ENCODE measurements at places on chromosomes 7 and 10. TPM values are rescaled to one million over a fixed set of nuclear protein-coding genes. Genes with fewer than 3 reads are reported as not detected.

- DNase-seq = no peak
- H3K27ac ChIP-seq = no peak overlapping the region
- no peaks in the 10 kb centered on the region for H3K27me3 ChIP-seq
- no peak overlapping the region for H3K4me3 ChIP-seq
- H3K36me3 ChIP-seq = no peaks in the 10 kb centered on the region
Measured at GRCh38 chr10:25065761-25066476, 49.5 kb downstream of the THNSL1 start.

Gene ELFN1
- 0.96 TPM for total RNA-seq

- peak overlapping the region; percentile 71 for H3K27ac ChIP-seq
- DNase-seq = peak; percentile 23
- no peaks in the 10 kb centered on the region for H3K36me3 ChIP-seq
- peaks cover 10% of the 10 kb centered on the region for H3K4me1 ChIP-seq
- no peaks in the 10 kb centered on the region for H3K27me3 ChIP-seq
Measured at GRCh38 chr10:33901166-33901565, 566.7 kb upstream of the NRP1 start.

Gene C10orf105
- total RNA-seq = not detected

- no peaks in the 10 kb centered on the region for H3K4me1 ChIP-seq
- H3K4me3 ChIP-seq = no peak overlapping the region
- H3K36me3 ChIP-seq = no peaks in the 10 kb centered on the region
- H3K27ac ChIP-seq = no peak overlapping the region
Measured at GRCh38 chr7:9302436-9302835, 869.0 kb downstream of the NXPH1 start.

- no peaks in the 10 kb centered on the region for H3K36me3 ChIP-seq
- DNase-seq = peak; percentile 53
- no peaks in the 10 kb centered on the region for H3K4me1 ChIP-seq
Measured at GRCh38 chr7:90595801-90596670, at the start of gene CDK14. TSS of gene CDK14 (plus strand) at chr7:90596321. CDS start at chr7:90596628, 307 bp downstream.

- no peak overlapping the region for H3K27ac ChIP-seq
- H3K4me3 ChIP-seq = no peak overlapping the region
- no peaks in the 10 kb centered on the region for H3K4me1 ChIP-seq
- H3K36me3 ChIP-seq = no peaks in the 10 kb centered on the region
Measured at GRCh38 chr7:18903695-18904094, 213.7 kb downstream of the TWIST1 start.

DNA sequence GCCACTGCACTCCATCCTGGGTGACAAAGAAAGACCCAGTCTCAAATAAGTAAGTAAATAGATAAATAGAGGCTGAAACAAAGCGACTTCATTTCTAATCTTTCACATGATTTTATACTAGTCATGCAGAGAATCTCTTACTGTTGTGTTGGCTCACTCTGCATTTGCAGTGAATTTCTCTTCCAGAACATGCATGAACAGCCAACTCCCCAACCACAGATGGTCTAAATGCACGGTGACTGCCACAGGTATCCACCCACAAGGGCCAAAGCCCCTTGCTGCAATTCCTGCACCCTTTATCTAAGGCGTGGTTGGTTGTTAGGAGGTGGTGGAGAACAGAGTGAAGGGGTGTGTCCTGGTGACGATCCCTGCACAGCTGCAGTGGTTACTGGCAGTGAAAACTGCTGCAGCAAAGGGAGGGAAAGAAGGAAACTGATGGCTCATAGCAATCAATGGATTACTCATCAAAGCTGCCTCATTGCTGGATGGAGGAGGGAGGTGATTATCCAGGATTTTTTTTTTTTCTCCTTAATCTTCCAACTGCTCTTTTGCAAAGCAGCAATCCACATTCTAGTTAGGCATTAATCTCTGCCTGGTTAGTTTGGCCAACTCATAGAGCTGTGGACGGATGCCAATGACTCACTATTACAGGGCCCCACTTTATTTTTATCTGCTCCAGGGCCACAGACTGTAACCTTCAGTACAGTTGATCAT, 50.6 kb downstream of the PRTFDC1 start:
- no peaks in the 10 kb centered on the region for H3K27me3 ChIP-seq
- H3K4me1 ChIP-seq = no peaks in the 10 kb centered on the region
- no peak overlapping the region for H3K27ac ChIP-seq
- H3K36me3 ChIP-seq = no peaks in the 10 kb centered on the region
- H3K4me3 ChIP-seq = no peak overlapping the region

Gene PI4K2A
- total RNA-seq = 21.5 TPM

- H3K27me3 ChIP-seq = no peaks in the 10 kb centered on the region
- peaks cover 7% of the 10 kb centered on the region for H3K4me1 ChIP-seq
- H3K36me3 ChIP-seq = no peaks in the 10 kb centered on the region
- DNase-seq = no peak
Measured at GRCh38 chr7:155003092-155003375, at the start of gene PAXIP1. TSS of gene PAXIP1 (minus strand) at chr7:155003124. CDS start at chr7:155002929, 195 bp downstream.

DNA sequence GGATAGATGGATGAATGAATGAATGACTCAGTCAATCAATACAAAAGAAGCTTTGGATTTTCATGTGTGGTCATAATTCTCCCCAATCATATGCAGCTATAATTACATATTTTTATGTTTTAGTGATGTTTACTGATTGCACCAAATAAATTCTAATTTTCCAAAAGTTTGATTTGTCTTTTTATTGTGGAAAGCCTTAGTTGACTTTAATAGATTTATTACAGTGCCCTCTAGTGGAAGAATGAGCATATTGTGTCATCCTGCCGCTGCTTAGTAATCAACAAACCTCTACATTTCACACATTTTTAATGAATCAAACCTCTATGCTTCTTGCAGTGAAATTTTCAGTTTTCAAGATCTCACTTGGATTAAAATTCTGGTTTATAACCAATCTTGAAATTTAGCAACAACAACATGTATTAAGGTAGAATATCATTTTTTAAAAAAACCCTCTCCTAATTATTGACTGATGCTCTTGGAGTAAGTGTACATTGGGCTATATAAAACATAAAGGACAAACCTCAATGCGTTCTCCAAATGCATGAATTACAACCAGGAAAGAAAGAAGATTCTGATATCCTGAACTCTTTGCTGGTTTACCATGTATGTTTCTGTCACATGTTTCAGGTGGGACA, 55.6 kb upstream of the PNLIP start:
- H3K4me1 ChIP-seq = no peaks in the 10 kb centered on the region
- H3K27ac ChIP-seq = no peak overlapping the region
- no peaks in the 10 kb centered on the region for H3K36me3 ChIP-seq
- H3K4me3 ChIP-seq = no peak overlapping the region
- no peaks in the 10 kb centered on the region for H3K27me3 ChIP-seq

Gene SLC29A3
- total RNA-seq = 12.0 TPM

Gene OR2A42
- total RNA-seq = 0.66 TPM

Gene H2BK1
- total RNA-seq = not detected

DNA sequence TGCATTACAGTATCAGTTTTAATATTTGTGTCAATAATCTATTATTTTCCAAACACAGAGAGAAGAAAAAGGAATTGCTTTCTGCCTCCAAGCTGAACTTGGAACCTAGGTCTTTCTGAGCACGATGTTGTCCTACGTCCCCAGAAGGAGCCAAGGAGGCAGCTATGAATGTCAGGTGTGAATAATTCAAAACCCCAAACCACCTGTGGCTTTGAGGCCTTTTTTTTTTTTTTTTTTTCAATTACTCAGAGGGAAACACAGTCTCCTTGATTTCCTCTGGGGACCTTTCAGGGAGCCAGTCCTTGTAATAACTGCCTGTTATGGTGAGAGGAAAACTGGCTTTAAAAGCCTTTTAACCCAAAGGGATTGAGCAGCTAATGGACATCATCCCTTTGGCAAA, 8.3 kb downstream of the GPR85 start:
- no peaks in the 10 kb centered on the region for H3K36me3 ChIP-seq
- H3K27ac ChIP-seq = no peak overlapping the region
- H3K4me1 ChIP-seq = no peaks in the 10 kb centered on the region
- no peak overlapping the region for H3K4me3 ChIP-seq

- no peaks in the 10 kb centered on the region for H3K4me1 ChIP-seq
- no peaks in the 10 kb centered on the region for H3K27me3 ChIP-seq
- H3K36me3 ChIP-seq = no peaks in the 10 kb centered on the region
- no peak for DNase-seq
- no peak overlapping the region for H3K4me3 ChIP-seq
Measured at GRCh38 chr7:41916450-41916927, 213.6 kb upstream of the INHBA start.

DNA sequence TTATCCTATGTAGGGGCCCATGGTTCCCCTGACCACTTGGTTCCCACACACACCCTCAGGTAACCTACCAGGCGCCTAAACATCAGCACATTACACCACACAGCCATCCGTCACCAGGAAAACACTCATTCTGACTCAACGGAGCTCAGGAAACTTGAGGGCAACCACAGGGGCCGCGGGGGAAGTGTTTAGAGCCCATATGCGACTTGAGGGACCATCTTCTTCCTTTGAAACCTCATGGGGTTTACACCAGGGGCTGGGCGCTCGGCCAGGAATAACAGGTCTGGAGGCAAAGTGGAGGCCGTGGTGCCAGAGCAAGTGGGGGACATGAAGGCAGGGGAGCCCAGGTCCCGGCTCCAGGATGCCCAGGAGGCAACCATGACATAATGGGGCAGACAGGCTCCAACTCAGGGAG, 1.5 kb downstream of the STX1A start:
- H3K4me1 ChIP-seq = peaks cover 7% of the 10 kb centered on the region
- no peaks in the 10 kb centered on the region for H3K27me3 ChIP-seq
- DNase-seq = no peak
- H3K36me3 ChIP-seq = no peaks in the 10 kb centered on the region
- no peak overlapping the region for H3K27ac ChIP-seq
- H3K4me3 ChIP-seq = peak overlapping the region; percentile 91

- H3K4me3 ChIP-seq = no peak overlapping the region
- DNase-seq = no peak
- H3K27ac ChIP-seq = no peak overlapping the region
Measured at GRCh38 chr10:86337121-86337601, 29.4 kb downstream of the GRID1 start.

DNA sequence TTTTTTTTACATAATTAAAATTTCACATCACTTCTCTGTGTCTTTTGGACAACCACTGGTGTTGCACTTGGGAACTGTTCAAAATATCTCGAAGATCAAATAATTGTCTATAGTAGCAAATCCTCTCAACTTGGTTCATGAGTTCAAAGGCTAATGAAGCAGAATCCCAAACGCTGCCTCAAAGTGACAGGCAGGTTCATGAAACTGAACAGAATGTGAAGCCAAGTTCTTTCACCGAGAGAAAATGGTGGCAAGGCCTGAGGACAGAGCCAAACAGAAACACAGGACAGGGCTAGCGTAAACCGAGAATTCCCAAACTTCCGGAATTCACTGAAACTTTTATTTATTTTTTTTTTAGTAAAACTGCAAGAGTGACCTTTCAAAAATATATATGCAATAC, 21.1 kb downstream of the SMURF1 start:
- no peak overlapping the region for H3K27ac ChIP-seq
- H3K36me3 ChIP-seq = no peaks in the 10 kb centered on the region

- no peaks in the 10 kb centered on the region for H3K27me3 ChIP-seq
- DNase-seq = no peak
- no peak overlapping the region for H3K27ac ChIP-seq
Measured at GRCh38 chr10:11772575-11773288, 30.6 kb downstream of the ECHDC3 start.

Gene TMEM140
- total RNA-seq = 52.8 TPM

DNA sequence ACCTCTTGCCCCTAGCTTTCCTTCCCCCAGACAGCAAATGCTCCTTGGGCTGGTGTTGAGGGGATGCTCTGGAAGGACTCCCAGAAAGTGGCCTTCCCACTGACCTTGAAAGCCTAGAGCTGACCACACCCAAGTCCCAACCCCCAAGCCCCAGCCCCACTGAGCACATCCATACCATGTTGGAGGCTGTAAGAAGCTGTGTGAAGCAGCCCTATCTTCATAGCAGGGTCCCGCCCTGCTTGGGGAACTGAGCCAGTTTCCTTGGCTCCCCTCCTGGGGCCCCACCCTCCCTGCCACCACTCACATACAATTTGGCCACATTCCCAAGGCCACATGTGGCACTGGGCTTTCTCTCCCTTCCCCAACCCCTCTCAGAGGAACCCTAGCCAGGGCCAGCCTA, 72.3 kb upstream of the CACUL1 start:
- no peak overlapping the region for H3K27ac ChIP-seq
- H3K4me3 ChIP-seq = no peak overlapping the region
- no peaks in the 10 kb centered on the region for H3K36me3 ChIP-seq
- DNase-seq = no peak
- no peaks in the 10 kb centered on the region for H3K27me3 ChIP-seq

Gene SCIN
- total RNA-seq = 4.7 TPM

- DNase-seq = no peak
- H3K4me1 ChIP-seq = no peaks in the 10 kb centered on the region
- H3K27ac ChIP-seq = peak overlapping the region; percentile 68
- H3K27me3 ChIP-seq = no peaks in the 10 kb centered on the region
- H3K4me3 ChIP-seq = no peak overlapping the region
- H3K36me3 ChIP-seq = no peaks in the 10 kb centered on the region
Measured at GRCh38 chr10:70221030-70221429, 12.2 kb downstream of the PPA1 start.

GRCh38 chr7:31892099-31892829, 177.9 kb downstream of the PDE1C start:
- DNase-seq = no peak
- no peaks in the 10 kb centered on the region for H3K36me3 ChIP-seq
- H3K27me3 ChIP-seq = no peaks in the 10 kb centered on the region

DNA sequence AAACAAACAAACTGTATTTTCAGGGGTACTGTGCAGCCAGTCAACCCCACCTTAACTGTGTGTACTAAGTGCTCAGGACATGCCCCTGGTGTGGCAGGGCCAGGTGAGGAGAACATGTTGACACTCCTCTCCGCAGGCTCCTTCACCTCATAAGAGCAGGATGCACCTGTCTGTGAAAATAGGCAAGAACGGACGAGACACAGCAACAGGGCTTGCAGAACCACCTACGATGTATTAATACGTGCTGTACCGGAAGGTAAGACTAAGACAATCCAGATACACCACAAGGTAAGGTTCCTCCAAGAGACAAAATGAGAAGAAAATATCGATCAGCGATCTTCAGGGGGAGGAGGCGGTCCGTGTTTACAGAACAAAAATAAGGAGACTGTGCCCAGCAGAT, 65.8 kb upstream of the CAMK2B start:
- no peak overlapping the region for H3K27ac ChIP-seq
- peaks cover 16% of the 10 kb centered on the region for H3K36me3 ChIP-seq
- DNase-seq = no peak
- no peak overlapping the region for H3K4me3 ChIP-seq
- no peaks in the 10 kb centered on the region for H3K27me3 ChIP-seq

Gene RARRES2
- total RNA-seq = 267 TPM
